ENCODE measurements at places on chromosomes 16 and 17.
A peak's percentile ranks its signal among the peaks of the same experiment; 100 is the strongest.

DNA sequence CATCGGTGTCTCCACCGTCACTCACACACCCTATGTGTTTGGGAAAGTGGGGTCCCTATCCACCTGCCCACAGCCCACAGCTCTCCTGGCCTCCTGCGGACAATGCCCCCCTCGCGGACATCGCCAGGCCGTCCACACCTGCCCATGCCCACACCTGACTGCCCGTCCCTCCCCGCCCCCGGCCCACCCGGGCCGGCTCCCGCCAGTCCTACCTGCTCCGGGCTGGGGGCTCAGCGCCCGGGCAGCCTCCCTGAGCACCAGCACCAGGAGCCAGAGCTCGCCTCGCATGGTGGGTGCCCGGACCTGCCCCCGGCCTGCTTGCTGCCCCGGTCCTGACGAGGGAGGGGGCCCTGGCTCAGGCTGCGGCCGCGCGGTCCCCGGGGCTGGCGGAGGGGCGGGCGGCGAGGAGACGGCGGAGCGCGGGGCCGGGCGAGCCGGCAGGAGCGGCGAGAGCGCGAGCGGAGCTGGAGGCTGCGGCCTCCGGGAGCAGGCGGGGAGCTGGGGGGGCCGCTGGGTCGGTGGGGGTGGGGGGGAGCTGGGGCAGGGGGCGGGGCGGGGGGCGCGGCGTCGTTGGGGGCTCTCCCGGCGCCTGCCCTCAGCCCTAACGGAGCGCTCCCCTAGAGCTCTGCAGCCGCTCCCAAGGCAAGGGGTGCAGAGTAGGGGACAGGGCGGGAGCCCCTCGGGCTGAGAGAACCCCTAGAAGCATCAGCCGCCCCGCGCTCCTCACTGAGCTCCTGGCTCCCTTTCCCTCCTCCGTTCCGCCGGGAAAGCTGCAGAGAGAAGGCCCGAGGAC lies at the start of gene PLXDC1:
Gene PLXDC1, minus strand, starts transcription at position 488 of the 793 bp plus-strand sequence. Its CDS starts 200 bp downstream, at position 288.
- peak; percentile 21 for DNase-seq

GRCh38 chr17:20214794-20215193 lies 205.6 kb downstream of the SPECC1 start:
- no peak for DNase-seq

GRCh38 chr17:77516902-77517301 lies 376.1 kb downstream of the SEC14L1 start:
- DNase-seq = no peak

DNA sequence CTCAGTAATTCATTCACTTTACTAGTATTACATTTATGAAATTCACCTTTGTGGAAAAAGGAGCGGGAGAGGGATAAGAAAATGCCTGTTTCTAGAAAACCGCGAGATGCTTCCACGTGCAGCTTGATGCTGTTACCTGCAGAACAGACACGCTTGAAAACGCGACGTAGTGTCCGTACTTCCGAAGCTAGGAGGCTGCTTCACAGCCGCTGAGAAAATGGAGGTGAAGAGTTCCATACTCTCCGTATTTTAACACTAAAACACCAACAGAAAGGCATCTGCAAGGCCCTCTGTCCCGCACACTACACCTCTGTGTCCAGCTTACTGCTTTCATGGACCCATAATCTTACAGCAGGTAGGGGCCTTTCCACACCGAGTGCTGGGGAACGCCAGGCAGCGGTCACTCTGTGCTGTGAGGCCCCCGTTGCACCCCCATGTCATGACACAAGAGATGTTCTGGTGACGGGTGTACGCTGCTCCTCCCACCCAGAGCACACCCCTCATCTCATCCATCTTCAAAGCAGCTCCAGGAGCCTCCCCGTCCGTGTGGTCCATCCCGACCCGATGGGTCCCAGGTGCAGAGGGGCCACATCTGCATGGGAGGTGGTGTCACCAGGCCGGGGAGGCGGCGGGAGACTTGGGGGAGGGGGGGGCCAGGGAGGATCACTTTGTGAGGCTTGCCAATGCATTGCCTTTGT lies 40.4 kb downstream of the USP22 start:
- DNase-seq = no peak

GRCh38 chr17:50141026-50141744 lies 9.3 kb downstream of the PPP1R9B start:
- DNase-seq = no peak

- DNase-seq = no peak
Measured at GRCh38 chr16:30147843-30148510, 25.0 kb upstream of the MAPK3 start.

GRCh38 chr17:48550502-48551213 lies 5.7 kb upstream of the HOXB2 start:
- no peak for DNase-seq

- DNase-seq = peak; percentile 76
Measured at GRCh38 chr16:2486645-2487516, 12.0 kb downstream of the TBC1D24 start.

DNA sequence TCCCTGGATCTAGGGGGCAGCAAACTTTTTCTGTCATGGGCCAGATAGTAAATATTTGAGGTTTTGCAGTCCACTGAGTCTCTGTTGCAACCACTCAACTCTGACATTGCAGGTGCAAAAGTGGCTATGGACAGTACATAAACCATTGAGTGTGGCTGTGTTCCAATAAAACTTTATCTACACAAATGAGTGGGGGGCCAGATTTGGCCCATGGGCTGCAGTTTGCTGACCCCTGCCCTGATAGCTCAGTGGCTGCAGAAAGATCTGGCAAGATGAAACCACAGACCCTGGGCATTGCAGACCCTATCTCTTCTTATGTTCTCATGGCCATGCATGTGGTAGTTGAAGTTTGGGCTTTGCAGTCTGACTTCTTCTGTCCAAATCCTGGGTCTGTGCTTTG lies 440.5 kb downstream of the SLC39A11 start:
- no peak for DNase-seq

GRCh38 chr16:54632322-54633220 lies 298.1 kb upstream of the IRX5 start:
- DNase-seq = no peak
